Osteoblast (primary cell): ENCODE measurements at places on chromosomes 7 and 10. TPM values are rescaled to one million over a fixed set of nuclear protein-coding genes. Genes with fewer than 3 reads are reported as not detected.

DNA sequence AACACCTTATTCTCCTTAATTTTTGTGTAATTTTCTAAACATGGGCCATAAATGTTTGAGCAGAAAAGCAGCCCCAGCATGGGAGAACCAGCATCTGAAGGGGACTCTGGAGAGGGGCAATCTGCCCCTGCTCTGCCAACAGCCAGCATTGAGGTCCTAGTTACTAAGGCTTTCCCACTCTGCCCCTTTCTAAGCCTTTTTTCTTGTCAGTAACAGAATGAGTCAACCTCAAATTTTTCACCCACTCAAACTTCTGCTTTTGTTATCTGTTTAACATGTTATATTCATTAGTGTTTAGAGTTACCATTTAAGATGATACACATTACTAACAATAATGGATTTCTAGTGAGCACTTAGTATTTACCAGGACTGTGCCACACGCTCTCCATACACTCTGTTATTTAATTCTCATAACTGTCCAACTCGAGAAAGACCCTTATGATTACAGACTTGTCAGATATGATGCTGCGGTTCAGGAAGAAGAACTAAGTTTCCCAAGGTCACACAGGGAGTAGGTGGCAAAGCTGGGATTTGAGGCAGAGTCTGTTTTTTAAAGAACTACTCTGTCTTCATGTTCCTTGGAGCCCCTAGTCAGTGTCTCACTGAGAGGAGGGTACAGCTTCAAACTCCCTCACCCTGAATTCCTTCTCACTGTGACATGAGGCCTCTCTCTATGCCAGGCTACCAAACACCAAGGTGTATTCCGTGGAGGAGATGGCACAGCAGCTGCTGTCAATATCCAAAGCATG lies 19.9 kb upstream of the GPAM start:
- no peaks in the 10 kb centered on the region for H3K36me3 ChIP-seq
- no peaks in the 10 kb centered on the region for H3K27me3 ChIP-seq
- peak overlapping the region; percentile 68 for H3K27ac ChIP-seq
- no peak overlapping the region for H3K4me3 ChIP-seq
- no peak for DNase-seq

DNA sequence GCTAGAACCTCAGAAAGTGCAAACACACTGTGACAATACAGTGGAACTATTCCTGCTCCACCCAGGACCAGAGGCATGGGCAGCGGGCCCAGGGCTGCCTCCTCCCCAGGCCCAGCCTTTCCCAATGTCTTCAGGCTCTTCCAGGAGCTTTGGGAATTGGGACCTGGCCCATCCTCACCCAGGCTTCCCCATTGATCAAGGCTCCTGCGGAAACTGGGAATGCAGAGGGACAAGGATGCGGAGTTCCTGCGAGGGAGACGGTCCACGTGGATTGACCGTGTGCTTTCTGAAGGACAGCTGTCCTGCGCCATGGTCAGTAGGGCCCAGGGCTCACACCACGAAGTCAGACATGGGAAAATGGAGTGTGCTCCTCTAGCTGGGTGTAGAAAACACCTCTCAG lies 56.6 kb downstream of the CSGALNACT2 start:
- no peak overlapping the region for H3K27ac ChIP-seq
- H3K4me3 ChIP-seq = no peak overlapping the region
- H3K27me3 ChIP-seq = no peaks in the 10 kb centered on the region
- H3K36me3 ChIP-seq = peaks cover 7% of the 10 kb centered on the region

DNA sequence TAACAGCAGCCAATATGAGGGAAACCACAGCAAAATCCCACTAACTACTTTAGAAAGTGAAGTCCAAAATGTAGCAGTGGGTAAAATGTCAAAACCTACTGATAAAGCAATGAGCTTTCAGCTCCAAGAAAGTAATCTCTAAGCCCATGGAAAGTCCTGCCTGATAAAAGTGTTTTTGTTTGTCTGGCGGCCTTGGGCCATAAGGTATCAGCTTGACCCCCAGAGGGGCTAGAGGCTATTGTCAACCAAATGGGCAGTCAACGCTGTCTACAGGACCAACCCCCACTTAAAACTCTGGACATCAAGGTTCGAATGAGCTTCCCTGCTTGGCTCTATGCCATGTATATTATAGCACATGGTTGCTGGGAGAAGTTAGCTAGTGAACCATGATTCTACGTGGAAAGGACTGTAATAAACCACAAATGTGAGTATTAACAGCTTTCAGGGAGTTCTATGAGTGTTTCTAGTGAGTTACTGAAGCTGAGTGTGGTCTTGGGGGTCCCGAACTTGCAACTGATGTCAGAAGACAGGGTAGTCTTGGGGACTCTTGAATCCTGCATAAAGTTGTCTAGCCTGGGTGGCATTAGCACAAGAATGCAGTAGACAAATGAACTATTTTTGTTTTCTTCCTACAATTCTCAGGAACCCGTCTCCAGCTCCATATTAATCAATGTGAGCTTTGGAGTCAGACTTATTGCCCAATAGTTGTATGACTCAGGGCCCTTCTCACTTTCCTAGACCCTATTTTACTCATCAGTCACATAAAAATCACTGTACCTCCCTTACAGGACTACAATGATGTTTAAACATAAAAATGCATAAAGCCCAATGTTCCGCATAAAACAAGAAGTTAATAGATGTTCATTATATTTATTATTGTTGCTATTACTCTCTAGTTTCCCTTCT lies 164.9 kb downstream of the DGKI start:
- H3K27me3 ChIP-seq = no peaks in the 10 kb centered on the region
- DNase-seq = peak; percentile 80
- peak overlapping the region; percentile 27 for H3K4me3 ChIP-seq
- peak overlapping the region; percentile 98 for H3K27ac ChIP-seq
- peaks cover 46% of the 10 kb centered on the region for H3K4me1 ChIP-seq
- H3K36me3 ChIP-seq = peaks cover 9% of the 10 kb centered on the region

The LIPF gene
- not detected in 2 replicates for total RNA-seq

The ZNF511 gene
- total RNA-seq = 20.9 and 24.6 TPM in 2 replicates

The PCLO gene
- total RNA-seq = under 0.01 and 0.36 TPM in 2 replicates

The CFAP46 gene
- under 0.01 and 0.29 TPM in 2 replicates for total RNA-seq
